ENCODE measurements at places on chromosomes 5 and 9.

GRCh38 chr5:43000111-43000840 lies 39.8 kb downstream of the ANXA2R start:
- DNase-seq, result no peak

DNA sequence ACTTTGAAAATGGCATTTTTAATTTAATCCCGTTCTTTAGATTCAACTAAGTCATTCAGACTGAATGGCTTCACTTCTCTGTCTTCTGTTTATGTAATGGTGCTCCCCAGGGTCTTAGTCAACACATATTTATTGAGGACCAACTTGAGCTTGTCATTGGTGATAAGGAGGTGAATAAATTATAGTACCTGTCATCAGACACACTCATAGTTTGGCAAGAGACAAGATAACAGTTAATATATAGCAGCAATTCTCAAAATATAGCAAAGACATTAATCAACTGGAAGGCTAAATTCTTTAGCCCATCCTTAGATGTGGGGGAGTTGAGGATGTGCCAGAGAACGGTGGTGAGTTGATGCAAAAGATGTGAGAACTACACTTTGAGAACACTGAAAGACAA lies 78.4 kb downstream of the MACIR start:
- DNase-seq, result no peak

GRCh38 chr5:66322786-66323528 lies 178.9 kb downstream of the SREK1 start:
- no peak for DNase-seq

GRCh38 chr5:101080462-101081240 lies 177.6 kb upstream of the ST8SIA4 start:
- DNase-seq, result no peak

DNA sequence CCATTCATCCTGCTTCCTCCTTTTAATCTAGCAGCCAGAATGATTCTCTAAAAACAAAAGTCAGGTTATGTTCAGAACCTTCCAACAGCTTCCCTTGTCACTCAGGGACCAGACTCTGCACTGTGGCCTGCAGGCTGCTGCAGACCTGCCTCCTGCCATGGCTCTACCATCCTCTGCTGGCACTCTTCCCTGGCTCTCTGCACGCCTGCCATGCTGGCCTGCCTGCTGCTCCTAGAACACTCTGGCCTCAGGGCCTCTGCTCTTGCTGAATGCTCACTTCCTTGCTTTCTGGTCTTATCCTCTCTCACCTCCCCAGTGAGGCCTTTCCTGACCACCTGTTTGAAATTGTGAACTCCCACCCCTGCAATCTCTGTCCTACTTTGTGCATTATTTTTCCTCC lies 149.4 kb downstream of the CD180 start:
- DNase-seq, result no peak

DNA sequence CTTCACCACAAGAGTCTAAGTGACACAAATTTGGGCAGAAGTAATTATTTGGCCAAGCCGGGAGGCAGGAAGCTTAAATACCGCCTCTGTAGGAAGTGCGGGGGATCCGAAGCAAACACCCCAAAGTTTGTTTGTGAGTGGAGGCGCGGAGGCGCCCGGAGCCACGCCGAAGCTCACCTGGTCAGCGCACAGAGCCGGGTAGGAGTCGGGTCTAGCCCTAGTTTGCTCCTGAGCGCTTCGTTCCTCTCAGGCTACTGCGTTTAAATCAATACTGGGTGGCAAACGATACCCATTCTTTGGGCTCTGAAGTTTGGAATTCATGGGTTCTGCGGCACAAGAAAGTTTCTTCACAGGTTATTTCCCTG lies 855 bp downstream of the MCC start:
- no peak for DNase-seq
